ENCODE measurements at places on chromosomes 5 and 9.

DNA sequence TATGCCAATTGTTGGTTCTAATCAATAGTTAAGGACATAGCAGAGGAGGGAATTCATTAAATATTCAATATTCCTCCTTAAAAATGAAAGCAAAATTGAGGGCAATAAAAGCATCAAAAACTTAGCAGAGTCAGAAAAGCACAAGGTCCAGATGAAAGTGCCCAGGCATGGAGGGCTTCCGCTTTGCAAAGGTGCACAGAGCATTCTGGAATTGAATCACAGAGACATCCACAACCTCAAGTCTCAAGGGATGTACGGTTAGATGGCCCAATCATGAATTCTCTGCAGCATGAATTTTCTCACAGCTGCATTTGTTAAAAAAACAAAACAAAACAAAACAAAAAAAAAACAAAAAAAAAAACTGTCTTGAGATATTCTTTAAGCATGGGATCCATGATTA lies 253.7 kb downstream of the SPOCK1 start:
- no peak for DNase-seq

GRCh38 chr9:89892920-89893319 lies 288.1 kb downstream of the GADD45G start:
- DNase-seq = no peak

GRCh38 chr5:135365281-135365680 lies 33.8 kb downstream of the MACROH2A1 start:
- no peak for DNase-seq

DNA sequence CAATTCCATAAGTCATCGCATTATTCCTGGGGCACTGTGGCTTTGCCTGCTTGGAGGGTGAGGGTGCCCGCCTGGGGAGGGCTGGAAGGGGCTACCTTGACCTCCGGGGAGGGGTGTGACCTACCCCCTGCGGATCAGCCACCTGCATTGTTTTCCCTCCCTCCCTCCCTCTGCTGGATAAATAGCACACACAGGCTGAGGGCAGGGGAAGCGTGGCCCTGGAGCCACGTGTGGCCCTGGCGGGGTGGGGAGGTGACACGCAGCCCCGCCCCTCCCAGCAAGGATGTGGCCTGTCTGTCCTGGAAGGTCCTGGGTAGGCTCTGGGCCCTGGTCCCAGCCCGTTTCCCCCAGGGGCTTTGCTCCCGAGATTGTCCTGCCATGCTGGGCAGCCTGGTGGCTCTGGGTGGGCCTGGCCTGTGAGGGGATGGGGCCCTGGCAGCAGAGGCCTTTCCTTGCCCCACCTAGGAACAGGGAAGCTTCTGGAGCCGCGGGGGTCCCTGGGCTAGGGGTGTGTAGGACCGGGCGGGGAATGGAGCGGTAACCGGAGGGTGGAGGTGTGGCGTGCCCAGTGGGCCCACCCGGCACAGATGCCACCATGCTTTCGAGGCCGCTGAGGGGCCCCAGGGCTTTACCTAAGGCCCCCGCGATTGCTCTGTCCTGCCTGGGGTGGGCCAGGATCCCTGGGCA lies 33.4 kb downstream of the RXRA start:
- no peak for DNase-seq

- no peak for DNase-seq
Measured at GRCh38 chr5:133438487-133438886, 173.9 kb downstream of the FSTL4 start.

Measured in T-cell (primary cell).